LHCN-M2 (cell line): ENCODE measurements at places on chromosomes 7 and 10. TPM values are rescaled to one million over a fixed set of nuclear protein-coding genes. Genes with fewer than 3 reads are reported as not detected.

- no peak for DNase-seq
Measured at GRCh38 chr10:4070921-4071660, 286.1 kb upstream of the KLF6 start.

GRCh38 chr7:130356121-130356875 lies 11.7 kb downstream of the CPA5 start:
- peak; percentile 100 for DNase-seq

The STEAP2 gene
- 11.4 and 23.9 TPM in 2 replicates for total RNA-seq

The ENKUR gene
- total RNA-seq, result not detected in 2 replicates

The METTL27 gene
- 3.2 and 5.7 TPM in 2 replicates for total RNA-seq
